ENCODE measurements at places on chromosomes 1 and 21. TPM values are rescaled to one million over a fixed set of nuclear protein-coding genes. Genes with fewer than 3 reads are reported as not detected.

The PRDM16 gene
- total RNA-seq: 3.4 TPM

The NCAM2 gene
- 4.8 TPM for total RNA-seq

The S100A8 gene
- total RNA-seq: 75.8 TPM

The NUDC gene
- total RNA-seq: 94.5 TPM

The RPE65 gene
- not detected for total RNA-seq

The FNDC10 gene
- 0.54 TPM for total RNA-seq

The NBPF4 gene
- not detected for total RNA-seq
